ENCODE measurements at places on chromosomes 12 and 14. TPM values are rescaled to one million over a fixed set of nuclear protein-coding genes. Genes with fewer than 3 reads are reported as not detected.

MYF6 gene
- 0.31 TPM for total RNA-seq

- H3K4me3 ChIP-seq, result no peak overlapping the region
- no peaks in the 10 kb centered on the region for H3K27me3 ChIP-seq
- H3K4me1 ChIP-seq, result no peaks in the 10 kb centered on the region
- DNase-seq, result no peak
Observed at GRCh38 chr12:110537605-110538409, 35.7 kb downstream of the RAD9B start.

- H3K4me3 ChIP-seq, result no peak overlapping the region
- no peak for DNase-seq
- H3K27me3 ChIP-seq, result peaks cover 6% of the 10 kb centered on the region
- H3K27ac ChIP-seq, result no peak overlapping the region
- no peaks in the 10 kb centered on the region for H3K36me3 ChIP-seq
- peaks cover 12% of the 10 kb centered on the region for H3K4me1 ChIP-seq
Observed at GRCh38 chr12:96120359-96121100, 73.6 kb upstream of the ELK3 start.

- no peak overlapping the region for H3K27ac ChIP-seq
- no peak overlapping the region for H3K4me3 ChIP-seq
- H3K36me3 ChIP-seq, result no peaks in the 10 kb centered on the region
Observed at GRCh38 chr12:26297396-26298070, 102.2 kb downstream of the SSPN start.

GRCh38 chr14:99467336-99468078, 13.2 kb downstream of the SETD3 start:
- no peak overlapping the region for H3K4me3 ChIP-seq
- no peak for DNase-seq
- peaks cover 2% of the 10 kb centered on the region for H3K27me3 ChIP-seq
- peaks cover 9% of the 10 kb centered on the region for H3K36me3 ChIP-seq
- no peak overlapping the region for H3K27ac ChIP-seq

DNA sequence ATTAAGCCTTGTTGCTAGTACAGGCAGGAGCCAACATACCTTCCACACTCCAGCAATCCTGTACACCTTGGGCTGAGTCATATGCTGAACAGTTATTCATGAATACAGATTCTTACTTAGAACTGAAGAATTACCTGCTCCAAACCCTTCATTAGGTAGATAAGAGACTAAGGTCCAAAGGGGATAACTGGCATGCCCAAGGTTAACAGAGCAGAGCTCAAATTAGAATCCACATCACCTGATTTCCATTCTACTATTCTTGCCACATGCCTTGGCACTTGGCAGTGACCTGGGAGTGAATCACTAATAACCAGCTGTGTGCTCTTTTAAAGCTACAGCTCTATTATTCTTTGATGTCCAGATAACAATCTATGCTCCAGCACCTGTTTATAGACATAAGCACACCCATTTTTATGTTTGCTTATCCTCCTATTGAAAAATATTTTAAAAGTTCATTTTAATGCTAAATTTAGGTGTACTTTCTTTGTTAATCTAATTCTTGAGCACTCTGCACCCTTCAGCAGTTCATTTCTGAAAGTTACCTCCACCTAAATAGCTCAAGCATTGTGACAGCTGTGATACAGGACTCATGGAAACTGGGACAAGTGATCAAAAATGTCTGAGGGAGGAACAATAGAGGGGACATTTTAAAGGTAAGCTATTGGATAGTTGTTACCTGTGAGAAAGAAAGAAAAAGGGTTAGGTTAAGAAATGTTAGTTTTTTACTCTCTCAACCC, 19.4 kb downstream of the LPCAT3 start:
- no peak for DNase-seq
- peaks cover 3% of the 10 kb centered on the region for H3K27me3 ChIP-seq
- H3K4me3 ChIP-seq, result no peak overlapping the region
- H3K4me1 ChIP-seq, result no peaks in the 10 kb centered on the region
- H3K36me3 ChIP-seq, result peaks cover 13% of the 10 kb centered on the region

DNA sequence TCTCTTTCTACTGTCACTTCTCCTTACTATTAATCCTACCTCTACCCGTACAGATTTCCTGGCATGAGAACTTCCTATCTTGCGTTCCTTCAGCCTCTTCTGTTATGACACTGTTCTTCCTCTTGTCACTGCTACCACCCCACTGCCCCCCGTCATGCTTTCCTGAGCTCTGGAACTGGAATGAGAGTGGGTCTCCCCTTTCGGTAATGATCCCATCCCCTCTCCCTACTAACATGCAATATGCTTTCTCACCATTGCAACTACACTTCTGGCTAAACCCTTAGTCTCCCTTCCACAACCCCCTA, 4.9 kb upstream of the AP1G2 start:
- peaks cover 4% of the 10 kb centered on the region for H3K36me3 ChIP-seq
- H3K27ac ChIP-seq, result no peak overlapping the region
- no peak overlapping the region for H3K4me3 ChIP-seq
- H3K27me3 ChIP-seq, result peaks cover 28% of the 10 kb centered on the region
- no peak for DNase-seq
